ENCODE measurements at places on chromosomes 2 and 18.

GRCh38 chr18:37552286-37552685 is 13.3 kb downstream of the CELF4 start:
- no peak for DNase-seq

DNA sequence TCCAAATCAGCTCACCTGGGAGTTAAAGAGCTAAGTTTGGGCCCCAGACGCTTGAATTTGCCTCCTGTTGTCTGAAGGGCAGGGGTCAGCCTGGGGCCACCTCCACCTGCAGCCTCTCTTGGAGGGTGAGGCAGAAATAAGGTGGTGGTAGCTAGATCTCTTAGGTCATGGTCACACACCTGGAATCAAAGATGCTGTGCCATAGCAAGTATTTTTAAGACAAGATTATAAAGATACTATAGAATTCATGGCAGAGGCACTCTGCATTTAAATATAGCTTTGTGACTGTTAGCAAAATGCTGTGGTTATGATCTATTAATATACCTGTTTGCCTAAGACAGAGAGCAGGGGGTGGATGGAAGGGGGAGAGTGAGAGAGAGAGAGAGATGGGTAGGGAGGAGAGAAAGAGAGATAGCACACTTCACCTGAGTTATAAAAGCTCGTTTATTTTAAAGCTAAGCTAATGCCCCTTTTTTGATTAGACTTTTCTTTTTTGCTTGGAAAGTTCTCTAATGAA is 242.7 kb downstream of the TMEM182 start:
- DNase-seq = no peak

DNA sequence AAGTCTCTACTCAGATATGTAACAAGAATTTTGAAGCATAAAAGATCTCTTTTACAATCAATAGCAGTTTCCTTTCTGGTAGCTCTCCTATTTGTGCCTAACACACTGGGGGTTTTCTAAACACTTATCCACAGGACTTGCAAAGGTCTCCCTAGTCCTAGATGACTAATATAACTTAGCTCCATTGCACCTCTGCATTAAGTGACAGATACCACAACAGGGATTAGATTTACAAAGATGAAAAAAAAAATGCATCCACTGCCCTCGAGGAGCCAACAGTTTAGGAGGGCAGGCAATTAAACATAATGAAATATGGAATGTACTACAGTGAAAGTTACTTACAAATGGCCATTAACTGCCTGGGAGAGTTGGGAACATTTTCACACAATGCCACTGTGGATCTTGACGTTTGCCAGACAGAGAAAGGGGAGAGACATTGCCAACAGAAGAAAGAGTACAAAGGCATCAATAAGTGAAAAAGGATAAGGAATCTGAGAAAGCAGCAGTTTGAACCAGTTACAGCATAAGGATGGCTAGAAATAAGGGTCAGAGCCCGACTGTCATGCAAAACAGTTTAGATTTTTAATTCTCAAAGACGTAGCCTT is 14.3 kb downstream of the PPP3R1 start:
- no peak for DNase-seq

GRCh38 chr2:206471524-206472062 is 28.3 kb downstream of the ADAM23 start:
- no peak for DNase-seq

GRCh38 chr2:151614606-151615306 is 119.5 kb downstream of the NEB start:
- no peak for DNase-seq

- DNase-seq = no peak
Observed at GRCh38 chr18:55375930-55376329, 212.1 kb downstream of the TCF4 start.

DNA sequence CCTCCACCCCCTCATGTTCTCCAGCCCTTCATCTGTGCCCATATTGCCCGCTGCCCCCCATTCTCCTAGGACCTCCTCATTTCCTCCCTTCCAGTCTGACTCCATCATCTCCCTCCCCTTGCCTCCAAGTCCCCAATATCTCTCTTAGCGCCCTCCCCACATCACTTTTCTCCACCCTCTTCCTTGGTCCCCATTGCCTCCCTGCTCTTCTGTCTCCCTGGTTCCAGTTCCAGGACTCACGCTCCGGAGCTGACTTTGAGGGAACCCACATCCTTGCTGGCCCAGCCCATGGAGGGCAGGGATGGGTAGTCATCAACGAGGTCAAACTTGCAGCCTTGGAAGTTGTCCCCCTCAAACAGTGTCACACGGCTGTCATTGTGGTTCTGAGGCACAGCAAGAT is 2.6 kb downstream of the CRYBA2 start:
- no peak for DNase-seq

DNA sequence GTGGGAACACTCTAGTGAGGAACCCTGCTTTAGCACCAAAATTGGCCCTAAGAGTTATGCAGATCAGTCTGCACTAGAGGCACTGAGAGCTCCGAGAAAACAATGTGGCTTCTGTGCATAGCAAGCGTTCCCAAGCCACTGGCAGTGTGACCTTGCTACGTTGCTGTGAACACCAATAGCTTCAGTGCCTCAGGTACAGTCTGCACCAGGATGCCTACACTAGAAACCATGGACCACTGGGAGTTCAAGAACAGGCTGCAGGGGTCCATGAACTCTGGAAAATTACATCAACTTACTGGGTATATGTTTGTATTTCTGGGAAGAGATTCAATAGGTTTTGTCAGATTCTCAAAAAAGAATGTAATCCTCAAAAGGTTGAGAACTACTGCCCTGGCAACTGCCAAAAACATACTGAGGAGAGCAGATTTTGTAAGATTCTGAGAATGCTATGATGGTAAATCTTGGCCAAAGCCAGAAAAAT is 18.3 kb upstream of the SP3 start:
- no peak for DNase-seq

DNA sequence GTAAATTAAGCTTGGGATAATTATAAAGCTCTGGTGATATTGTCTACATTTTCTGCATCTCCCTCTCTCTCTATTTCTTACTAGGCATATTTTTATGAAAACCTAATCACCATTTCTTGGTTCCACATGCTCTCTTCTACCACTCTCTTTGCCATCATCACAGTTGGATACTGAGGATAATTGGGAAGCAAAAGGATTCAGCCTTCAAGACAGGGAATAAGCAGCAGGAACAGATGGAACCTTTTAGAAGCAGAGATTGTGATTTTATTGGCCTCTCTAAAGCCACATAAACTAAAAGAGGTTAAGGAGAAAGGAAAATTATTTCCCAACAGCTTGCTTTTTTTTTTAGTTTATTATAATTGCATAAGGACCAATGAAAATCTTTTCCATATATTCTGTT is 226.3 kb upstream of the SPHKAP start:
- DNase-seq = no peak

Data from stimulated activated CD8-positive, alpha-beta memory T cell treated with anti-CD3 and anti-CD28 coated beads, Interleukin-12 subunit alpha, Interleukin-12 subunit beta, amount 100 ng/mL, for 4 hours (primary cell).